ENCODE measurements at places on chromosomes 3 and 15.
A peak's percentile ranks its signal among the peaks of the same experiment; 100 is the strongest.

- DNase-seq = no peak
Observed at GRCh38 chr15:98324341-98324970, 323.9 kb upstream of the IGF1R start.

DNA sequence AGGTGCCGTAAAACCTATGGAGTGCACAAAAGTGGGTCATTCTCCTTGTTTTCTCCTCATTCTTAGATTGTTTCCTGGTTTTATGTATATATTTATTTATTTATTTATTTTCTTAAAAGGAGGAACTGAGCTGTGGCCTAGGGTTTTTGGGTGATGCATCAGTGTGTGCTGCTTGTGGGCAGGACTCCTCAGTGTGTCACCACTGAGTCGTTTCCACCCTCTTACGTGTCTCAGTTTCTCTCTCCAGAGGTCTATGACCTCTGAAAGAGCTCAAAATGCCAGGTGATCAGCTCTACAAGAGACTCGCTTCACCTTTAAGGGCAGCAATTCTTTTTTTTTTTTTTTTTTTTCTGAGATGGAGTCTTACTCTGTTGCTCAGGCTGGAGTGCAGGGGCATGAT, 72.9 kb downstream of the CD200 start:
- DNase-seq = no peak

DNA sequence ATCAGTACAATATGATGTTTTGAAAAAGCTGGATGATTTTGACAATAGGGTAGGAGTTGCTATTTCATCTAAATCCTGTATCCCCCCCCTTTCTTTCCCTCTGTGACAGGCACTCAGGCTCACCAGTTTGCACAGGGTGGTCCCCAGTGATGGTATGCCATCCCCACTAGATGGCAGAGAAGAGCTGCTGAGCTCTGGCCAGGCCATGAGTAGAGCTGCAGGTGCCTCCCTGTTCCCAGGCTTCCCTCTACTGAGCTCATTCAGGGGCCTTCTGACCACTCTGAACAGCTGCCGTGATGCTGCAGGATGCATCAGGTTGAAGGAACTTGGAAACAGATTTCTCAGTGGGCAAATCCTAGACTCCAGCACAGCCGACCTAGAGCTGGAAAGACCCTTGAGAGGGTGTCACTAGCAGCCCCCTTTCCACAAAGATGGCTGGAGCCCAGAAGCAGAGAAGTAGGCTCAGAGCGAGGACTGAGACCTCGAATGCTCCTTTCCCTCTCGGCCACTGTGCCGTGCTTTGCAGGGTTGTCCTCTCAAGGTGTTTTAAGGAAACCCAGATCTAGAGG, 45.1 kb downstream of the EFCAB12 start:
- peak; percentile 12 for DNase-seq

DNA sequence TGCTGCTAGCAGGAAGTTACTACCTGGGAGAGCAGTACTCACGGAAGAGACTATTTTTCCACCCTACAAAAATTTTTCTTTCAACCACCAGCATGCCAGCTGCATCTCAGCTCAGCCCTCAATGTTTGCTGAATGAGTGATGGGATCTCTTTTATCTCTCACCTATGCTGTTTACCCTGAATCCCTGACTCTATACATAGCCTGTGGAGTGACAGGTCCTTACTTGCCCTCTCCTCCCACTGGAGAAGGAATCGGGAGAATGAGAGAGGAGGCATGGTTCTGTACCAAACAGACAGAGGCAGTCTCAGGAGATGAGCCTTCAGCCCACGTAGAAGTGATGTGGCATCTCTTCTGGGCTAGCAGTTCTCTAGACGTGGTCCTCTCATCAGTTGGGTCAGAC, 6.7 kb upstream of the DGKG start:
- DNase-seq = no peak

- DNase-seq = no peak
Observed at GRCh38 chr15:28929200-28929599, 43.4 kb downstream of the APBA2 start.
